ENCODE measurements at places on chromosomes 2 and 18.

GRCh38 chr2:109382226-109382895, 231.4 kb downstream of the SEPTIN10 start:
- DNase-seq: no peak

- no peak for DNase-seq
Measured at GRCh38 chr2:122081751-122082150, 326.3 kb downstream of the TSN start.

DNA sequence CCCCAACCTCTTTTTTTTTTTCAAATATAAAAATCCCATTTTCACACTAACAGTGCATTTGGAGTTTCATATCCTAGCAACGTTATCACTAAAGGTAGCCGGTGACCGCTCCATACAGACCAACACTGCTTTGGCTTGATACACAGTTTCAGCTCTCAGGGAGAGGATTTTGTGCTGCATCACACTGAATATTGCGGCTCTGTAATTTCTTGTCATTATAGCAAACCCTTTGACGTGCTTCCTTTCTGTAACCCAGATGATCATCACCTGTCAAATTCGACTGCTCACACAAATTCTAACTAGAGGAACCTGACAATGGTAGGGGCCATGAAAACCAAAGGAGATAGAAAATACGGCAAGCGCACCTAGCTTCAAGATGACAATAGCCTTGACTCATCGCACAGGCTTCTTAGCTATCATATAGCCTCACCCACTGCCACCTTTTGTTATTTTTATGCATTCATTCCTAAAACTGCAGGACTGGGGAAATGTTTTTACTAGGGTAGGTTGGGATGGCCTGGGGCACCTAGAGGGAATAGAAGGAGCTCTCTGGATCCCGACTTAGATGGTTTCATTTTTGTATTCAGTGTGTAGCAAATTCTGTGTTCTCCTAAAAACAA, 582.9 kb upstream of the PIK3C3 start:
- no peak for DNase-seq

DNA sequence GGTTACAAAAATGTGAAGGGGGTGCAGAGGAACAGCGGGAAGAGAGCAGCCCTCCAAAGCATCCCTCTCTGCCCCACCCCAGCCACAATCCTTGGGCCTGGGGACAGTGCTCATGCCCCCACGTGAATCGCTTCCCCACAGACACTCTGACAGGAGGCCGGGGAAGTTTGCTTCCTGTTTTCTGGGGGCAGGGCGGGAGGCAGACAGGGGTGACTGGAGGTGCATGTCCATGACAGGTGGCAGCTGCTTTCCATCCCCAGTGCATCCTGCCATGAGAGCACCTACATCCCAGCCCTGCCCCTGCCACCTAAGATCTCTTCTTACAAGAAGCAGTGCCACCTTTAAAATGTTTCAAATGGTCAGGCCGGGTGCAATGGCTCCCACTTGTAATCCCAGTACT, 47.2 kb upstream of the UBE2F start:
- no peak for DNase-seq

DNA sequence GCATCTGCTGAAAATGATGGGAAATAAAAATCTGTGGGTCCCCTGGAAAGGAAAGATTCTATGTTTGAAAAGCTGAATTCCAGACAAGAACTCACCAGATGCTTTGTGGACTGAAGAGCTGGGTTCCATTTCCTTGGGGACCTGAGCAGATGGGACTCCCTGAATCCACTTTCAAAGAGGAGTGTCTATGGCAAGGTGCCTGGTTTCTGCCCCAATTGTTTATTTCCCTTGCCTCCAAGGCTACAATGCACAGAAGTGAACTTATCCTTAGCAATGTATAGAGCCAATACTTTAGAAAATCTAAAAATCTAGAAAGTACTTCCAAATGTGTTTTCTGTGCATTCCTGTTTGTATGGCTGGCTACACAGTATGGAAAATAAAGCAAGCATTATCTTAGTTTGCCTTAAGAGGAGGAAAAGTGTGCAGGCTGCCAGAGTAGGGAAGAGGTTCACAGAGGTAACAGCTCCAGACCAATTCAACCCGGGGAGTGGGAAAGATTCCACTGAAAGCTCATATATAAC, 420.5 kb downstream of the NRXN1 start:
- DNase-seq: no peak

DNA sequence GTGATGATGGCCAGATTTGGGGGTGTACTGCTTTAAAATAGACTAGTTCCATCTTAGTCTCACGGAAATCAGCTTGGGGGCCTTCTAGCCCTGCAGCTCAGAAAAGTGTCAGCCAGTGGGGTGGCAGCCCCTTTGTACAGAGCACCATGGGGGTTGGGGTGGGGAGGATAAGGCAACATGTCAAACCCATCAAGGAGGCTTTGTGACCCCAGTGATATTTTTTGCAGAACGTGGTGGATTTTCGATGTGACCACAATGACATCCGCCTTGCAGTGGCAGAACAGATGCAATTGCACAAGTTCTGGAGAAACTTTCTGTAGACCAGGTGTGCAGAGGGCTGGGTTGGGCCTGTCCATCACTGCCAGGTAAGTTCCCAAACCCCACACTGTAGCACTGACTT, 3.0 kb upstream of the CD8A start:
- no peak for DNase-seq

DNA sequence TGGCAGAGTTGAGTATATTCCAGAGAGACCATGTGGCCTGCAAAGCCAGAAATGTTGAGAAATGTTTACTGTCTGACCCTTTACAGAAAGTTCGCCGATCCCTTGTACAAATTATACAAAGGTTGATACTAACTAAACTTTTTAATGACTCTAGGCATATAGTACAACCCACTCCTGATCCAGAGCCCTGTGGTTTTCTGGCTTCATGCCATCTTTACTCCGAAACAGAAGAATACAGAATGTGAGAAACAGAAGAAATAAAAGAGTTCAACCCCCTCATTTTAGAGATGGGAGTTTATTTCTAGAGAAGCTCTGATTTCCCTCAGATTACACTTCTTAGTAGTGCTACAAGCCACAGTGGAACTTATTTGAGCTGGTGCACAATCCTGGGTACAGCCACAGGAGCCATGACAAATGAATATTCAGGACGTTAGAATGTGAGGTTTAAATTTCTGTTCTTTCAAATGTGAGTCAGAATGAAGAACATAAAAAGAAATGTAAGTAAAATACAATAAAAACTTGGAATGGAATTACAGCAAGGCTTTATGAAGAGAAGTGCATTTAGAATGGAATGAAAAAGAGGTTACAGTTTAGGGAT, 38.0 kb upstream of the SMCHD1 start:
- no peak for DNase-seq

DNA sequence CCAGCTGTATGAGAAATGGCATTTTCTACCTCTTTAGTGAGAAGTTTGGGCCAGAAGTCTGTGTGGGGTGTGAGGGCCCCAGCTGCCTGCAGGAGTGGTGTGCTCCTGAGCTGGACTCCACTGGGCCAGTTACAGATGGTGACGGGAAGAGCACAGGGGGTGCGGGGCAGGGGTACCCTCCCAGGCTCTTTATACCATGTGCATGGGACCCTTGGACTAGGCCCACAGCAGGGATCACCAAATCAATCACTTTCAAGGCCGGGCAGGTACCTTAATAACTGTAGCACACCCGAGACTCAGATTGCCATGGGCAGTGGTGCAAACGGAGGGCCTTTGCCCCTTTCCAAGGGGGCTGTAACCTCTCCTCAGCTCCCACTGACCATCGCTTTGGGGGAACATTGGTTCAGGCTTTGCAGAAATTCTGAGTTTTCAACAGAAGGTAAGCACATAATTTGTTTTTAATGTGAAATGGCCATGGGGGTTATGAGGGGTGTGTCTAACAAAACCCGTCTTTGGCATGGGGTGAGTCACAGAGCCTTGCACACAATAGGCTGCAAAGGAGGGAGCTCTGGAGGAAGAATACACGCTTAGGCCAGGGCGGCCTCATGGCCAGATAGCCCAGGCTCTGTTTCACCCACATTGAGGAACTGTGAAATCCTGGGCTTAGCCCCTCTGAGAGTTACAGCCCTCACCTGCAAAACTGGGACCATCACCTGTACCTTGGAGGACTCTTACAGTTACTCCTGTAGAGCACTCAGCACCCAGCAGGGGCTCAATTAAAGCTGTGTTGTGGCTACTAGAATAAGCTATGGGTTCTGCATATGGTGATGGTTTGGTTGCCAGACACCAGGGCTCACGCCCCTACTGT, 141.0 kb upstream of the BCL2L11 start:
- no peak for DNase-seq

DNA sequence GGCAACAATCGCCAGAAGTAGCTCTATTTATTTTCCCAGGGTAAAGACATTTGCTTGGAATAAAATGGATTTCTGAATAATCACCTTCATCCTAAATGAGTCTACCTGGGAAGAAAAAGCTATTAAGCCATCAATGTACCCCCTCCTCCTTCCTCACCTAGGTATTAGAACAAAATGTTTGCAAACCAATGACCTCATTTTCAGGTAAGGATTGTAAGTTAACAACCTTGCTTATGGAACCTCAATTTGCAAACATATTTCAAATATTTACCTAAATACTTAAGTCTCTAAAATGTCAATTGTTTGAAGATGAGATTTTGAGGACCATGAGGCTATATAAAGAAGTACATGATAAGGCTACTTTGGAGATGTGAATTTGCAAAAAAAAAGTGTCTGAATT, 43.9 kb downstream of the CAVIN2 start:
- no peak for DNase-seq

- no peak for DNase-seq
Measured at GRCh38 chr2:99865818-99866676, 276.3 kb downstream of the AFF3 start.

DNA sequence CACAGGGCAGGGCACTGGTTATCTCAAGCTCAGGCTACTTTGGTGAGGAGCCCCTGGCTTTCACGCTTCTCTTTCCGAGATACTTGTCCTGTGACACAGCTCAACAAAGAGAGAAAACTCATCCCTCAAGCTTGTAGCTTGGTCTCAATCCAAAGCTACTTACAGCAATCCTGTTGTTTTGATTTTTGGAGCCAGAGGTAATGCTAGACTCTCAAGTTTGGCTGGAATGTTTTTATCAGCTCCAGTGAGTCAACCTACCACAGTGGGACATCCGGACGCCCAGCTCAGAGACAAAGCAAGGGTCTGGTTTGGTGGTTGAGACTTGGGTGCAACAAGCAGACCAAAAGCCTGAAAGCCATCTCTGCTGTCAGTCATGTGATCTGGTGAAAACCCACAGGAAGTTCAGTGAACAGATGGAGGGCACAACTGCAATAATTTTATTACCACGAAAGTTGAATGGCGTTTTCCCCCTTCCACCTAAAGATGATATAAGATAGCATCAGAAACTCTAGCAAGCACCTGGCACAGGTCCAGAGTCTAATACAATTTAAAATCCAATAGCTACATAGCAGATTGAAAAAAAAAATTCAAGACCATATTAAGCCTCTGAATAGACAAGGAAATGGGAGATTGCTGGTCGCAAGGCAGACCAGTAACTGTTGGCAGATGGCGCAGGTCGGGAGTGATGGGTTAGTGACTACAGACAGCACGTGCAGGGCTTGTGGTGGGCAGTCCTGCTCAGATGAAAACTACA, 102.3 kb upstream of the SMAD7 start:
- DNase-seq: no peak

DNA sequence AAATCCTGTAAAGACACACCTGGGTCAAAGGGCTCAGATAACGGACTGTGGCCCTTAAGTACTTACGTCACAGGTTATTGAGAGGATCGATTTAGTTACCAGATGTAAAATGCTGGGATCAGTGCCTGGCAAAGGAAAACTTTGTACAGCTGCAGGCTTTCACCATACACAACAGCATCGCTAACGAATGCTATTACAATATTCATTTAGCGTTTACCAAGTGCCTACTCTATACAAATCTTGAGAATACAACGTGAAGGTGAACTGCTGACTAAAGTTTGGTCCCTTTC, 619 bp upstream of the MSH6 start:
- DNase-seq: no peak

GRCh38 chr2:68134554-68134953, 23.1 kb upstream of the PNO1 start:
- no peak for DNase-seq

GRCh38 chr18:34352385-34353163, 127.9 kb upstream of the NOL4 start:
- no peak for DNase-seq

DNA sequence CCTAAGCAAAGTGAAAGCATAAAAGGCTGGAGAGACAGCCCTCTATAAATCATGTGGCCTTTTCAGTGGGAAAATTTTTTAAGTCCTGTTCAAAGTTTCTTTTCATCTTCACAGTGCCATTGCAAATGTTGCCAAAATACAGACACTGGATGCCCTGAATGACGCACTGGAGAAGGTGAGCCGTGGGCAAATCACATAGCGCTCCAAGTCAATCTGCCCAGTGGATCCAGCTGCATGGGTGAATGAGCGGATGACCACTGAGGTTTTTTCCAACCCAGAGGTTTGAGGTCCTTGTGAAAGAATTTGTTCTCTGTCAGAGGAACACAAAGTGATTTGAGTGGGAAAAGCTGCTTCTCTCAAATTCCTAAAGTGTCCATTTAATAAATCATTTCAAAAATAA, 11.8 kb downstream of the DAPL1 start:
- no peak for DNase-seq

- DNase-seq: no peak
Measured at GRCh38 chr2:21431078-21431477, 307.3 kb downstream of the TDRD15 start.

- DNase-seq: no peak
Measured at GRCh38 chr2:163347982-163348856, 387.6 kb downstream of the FIGN start.

DNA sequence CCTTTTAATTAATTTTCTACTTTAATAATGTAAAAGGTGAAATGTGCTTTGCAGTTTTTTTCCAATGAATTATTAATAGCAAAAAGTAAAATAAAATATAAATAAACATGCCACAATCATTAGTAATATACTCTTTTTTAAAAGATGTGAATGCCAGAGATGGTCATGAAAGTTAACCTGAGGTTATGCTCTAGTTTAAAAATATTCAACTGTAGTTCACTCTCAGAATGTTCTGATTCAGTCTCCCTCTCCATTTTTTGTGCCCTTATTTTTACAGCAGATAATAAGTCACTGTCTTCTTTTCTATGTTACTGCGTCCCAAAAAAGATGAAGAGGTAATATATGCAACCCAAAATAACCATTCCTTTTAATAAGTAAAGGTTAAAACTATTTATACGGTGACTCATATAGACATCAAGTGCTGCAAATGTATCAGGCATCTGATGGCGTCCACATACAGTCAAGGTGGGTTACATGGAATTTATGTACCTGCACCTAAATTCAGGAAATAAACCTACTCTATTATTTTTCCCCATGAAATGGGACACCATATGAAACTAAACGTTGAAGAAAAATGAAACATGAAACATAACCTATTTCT, 153.6 kb upstream of the ZNF804A start:
- DNase-seq: no peak

- DNase-seq: no peak
Measured at GRCh38 chr2:48318116-48318515, 211.8 kb upstream of the STON1 start.

DNA sequence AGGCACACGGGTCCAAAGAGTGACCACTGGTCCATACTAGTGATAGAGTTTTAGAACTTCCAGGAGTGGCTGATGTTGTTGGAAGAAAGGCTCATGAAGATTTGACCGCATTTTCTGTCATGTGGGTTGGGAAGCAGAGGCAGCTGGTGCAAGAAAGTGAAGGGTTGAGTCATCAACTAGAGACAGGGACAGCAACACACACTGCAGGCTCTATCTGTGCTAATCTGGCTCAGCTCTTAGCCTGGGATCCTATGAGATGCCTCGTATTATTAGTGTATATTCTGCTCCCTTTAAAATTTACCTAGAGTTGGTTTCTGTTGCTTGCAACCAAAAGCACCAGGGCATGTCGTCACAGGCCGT, 2.5 kb upstream of the SH3RF3 start:
- no peak for DNase-seq

GRCh38 chr2:9462886-9463697, 11.3 kb upstream of the IAH1 start:
- no peak for DNase-seq

GRCh38 chr2:70367722-70368323, 66.0 kb upstream of the FAM136A start:
- no peak for DNase-seq

Measured in activated CD4-positive, alpha-beta T cell treated with anti-CD3 and anti-CD28 coated beads for 24 hours (primary cell).